ENCODE measurements at places on chromosomes 1 and 21.

DNA sequence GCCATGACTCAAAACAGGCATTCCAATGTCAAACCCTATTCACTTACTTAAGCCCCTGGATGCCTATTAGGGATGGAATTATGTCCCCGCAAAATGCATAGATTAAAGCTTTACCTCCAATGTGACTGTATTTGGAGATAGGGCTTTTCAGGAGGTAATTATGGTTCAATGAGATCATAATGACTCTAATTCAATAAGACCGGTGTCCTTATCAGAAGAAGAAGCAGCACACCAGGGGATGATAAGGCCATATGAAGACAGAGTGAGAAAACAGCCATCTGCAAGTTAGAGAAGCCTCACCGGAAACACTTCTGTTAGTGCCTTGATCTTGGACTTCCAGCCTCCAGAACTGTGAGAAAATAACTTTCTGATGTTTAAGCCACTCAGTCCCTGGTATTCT, 1131.8 kb upstream of the TMPRSS15 start:
- no peak for DNase-seq

GRCh38 chr1:210707300-210708240, 378.9 kb downstream of the HHAT start:
- DNase-seq = no peak

DNA sequence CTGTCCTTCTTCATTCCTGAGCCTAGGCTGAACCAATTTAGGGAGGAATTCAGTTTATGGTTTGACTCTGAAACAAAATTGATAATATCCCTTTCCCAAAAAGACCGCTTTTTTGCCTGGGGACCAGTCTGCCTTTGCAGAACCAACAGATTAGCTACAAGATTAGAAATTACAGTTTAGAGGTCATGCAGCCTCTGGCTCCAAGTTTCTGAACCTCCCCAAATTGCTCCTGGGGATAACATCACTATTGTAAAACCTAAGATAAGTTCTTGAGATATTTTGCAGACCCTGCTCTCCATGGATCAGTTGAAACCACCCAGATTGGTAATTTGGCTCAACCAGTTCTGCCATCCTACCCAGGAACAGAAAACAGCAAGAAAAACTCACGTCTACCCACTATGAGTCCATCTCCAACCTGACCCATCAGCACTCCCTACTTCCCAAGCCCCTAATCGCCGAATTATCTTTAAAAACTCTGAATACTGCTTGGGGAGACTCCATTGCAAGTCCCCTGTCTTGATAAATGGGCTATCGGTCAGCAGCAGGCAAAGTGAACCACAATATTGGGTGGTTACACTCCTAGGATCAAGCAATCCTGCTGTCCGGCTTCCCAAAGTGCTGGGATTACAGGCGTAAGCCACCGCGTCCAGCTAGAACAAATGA, 605 bp upstream of the RABGGTB start:
- DNase-seq = no peak

- no peak for DNase-seq
Observed at GRCh38 chr1:234956821-234957329, 171.8 kb downstream of the TOMM20 start.

- DNase-seq = no peak
Observed at GRCh38 chr1:184429335-184429734, 42.5 kb downstream of the C1orf21 start.

DNA sequence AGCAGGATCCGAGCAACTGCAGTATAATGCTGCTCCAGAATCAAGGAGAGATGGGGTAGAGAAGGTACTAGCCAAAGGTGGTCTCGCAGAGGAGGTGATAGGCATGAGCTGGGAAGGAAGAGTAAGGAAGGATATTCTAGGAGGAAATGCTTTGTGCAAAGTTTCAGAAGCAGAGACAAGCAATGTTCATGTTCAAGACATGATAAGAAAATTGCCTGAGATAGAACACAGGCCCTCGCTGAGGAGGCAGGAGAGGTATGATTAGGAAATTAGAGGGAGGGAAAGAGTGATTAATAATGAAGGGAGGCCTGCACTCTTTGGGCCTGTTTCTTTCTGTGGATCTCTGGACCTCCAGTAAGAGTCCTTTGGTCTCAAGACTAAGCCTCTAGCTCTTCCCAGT, 12.9 kb upstream of the ETV3 start:
- DNase-seq = no peak

- DNase-seq = peak; percentile 79
Observed at GRCh38 chr21:17512253-17513213, at the start of gene CXADR. Gene CXADR (plus strand): TSS chr21:17513043. CDS start chr21:17513130, 87 bp downstream.

DNA sequence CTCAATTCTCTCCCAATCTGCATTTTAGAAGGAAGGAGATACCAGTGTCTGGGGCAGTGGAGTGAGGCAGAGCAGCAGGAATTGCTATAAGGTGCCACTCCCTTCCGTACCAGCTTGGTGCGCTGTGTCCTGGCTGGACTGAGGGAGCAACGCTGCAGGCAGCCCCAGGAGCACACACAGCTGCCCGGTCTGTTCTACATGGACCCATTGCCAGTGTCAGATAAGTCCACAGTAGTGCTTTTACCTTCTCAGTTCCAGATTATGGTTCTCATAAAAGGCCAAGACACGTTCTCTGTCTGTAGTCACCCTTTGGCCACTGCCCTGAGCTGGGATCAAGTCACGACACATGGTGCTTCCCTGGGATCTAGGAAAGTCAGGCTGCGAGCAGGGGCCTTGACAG, 44.1 kb upstream of the BARHL2 start:
- DNase-seq = no peak

DNA sequence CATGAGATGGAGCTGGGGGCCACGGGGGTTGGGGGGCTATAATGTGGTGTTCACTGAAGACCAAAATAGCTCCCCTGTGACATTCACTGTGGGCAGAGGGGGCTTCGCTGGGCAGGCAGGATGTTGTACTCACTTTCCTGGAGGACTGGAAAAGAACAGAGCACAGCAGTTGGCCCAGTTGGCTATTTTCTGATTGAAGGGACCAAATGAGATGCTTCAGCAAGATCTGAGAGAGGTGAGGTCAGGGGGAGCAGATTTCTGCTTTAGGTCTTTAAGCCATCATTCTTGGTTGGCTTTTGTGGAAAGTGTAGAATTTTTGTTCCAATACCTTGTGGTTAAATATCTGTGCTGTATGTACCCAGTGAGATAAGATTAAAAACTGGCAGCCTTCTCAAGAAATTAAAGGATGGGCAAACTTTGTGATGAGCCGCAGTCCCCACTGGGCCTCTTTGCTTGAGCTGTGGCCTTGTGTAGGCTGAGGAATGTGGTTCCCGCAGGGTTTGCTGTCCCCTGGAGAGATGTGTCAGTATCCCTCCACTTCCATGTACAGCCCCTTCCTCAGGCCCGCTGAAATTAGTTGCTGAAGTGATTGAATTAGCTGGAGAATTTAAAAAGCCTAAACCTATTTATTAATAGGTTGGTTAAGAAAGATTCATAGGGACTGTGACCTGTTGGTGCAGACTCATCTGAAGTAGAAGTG, 80.7 kb downstream of the ATP5PO start:
- no peak for DNase-seq

GRCh38 chr1:213054733-213055591, 3.9 kb downstream of the RPS6KC1 start:
- no peak for DNase-seq

Measured in CD4-positive, alpha-beta T cell treated with Interleukin-4 for 4 hours (primary cell).